Right hindlimb (tissue), 1 donor: ENCODE measurements at places on chromosomes 12 and 14.

DNA sequence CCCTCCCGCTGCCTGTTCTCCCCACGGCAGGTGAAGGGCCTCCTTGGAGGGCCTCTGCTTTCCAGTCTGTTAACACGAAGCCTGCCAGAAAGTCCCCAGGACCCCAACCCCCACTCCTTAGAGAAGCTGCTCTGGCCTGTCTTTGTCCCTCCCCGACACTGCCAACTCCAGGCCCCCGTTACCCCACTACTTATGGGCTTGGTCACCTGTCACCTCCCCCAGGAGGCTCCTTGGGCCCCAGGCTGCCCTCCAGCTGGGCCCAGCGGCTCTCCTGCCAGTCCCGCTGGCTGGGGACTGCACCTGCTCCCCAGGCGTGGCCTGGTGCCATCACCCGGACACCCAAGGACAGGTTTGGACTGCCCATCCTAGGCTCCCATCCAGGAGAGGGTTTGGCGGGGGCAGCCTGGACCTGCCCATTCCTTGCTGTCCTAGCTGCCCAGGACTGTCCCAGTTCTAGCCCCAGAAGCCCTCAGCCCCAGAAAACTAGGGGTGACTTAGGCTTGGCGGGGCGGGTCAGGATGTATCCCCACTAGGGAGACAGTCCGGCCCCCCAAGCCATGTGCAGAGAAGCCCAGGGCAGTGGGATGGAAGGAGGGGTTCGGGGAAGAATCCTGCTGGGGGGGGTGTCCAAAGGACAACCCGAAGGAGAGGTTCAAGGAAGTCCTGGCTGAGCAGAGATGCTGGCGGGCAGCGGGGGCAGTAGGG is 155.7 kb upstream of the C14orf180 start:
- no peak for DNase-seq

DNA sequence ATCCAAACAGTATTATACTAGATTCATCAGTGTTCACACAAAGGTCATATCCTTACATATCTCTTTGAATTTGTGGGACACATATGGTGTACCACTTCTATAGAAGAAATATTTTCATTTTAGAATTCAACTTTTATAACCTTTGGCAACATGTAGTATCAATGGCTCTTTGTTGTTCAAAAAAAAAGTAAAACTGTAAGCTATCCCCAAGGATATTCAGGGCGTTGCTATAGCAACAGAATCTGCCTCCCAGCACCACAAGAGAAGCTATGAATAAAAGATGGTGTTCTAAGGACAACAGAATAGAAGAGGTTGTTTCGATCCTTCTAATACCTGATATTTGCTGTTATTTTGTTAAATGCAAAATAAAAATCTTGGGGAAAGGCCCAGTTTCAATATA is 139.3 kb downstream of the BRMS1L start:
- DNase-seq: no peak

DNA sequence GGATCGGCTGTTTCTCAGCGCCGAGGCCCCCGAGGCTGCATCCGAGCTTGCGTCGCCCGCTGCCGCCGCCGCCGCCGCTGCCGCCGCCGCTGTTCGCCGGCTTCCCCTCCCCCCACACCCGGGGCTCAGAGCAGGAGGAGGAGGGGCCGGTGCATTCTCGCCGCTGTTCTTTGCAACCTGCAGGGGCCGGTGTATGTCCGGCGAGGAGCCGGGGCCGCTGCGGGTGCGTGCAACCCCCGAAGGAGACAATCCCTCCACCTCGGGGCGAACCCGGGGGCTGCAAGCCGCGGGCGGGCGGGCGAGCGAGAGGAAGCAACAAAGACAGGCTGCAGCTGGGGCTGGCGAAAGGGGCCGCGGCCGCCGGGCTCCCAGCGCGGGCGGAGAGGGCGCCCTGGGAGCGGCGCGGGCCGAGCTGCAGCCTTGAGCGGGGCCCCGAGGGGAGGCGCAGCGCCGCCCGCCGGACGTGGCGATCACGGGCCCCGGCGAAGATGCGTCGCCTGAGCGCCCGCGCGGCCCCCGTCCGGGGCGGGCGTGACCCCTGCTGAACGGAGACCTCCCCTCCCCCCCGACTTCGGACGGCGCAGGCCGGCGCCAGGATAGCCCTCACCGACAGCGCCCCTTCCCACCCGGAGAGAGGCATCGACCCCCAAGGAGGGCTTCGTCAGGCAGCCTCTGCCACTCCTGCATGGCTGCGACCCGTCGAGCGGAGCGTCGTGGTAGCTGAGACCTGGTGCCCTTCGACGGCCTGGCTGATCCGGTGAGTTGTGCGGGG is 702 bp downstream of the FAM222A start:
- DNase-seq: peak; percentile 67

- DNase-seq: no peak
Measured at GRCh38 chr12:54723379-54724256, 75.5 kb upstream of the DCD start.

DNA sequence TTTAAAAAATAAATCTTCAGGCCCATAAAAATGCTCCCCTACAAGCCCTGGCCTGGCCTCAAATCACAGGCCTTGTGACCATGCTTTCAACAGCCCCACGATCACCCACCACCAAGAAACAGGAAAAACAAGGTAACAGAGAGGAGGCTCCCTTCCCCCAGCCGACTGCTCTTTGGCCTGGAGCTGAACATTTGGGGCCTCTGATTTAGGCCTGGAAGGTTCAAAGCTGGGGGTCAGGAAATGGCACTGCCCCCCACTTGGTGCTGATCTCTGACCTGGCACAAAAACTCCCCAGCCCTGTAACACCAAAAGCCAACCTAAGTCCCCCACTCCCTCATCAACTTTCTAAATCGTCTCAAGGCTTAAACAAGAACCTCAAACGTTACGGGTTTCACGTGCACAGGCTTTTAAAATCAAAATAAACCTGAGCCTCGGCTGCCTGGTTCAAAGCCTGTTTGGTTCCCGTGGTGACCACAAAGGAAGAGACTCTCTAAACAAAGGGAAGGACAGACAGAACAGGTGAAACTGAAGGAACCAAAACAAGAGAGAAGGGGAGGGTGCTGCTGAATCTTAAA is 9.0 kb downstream of the ACTN1 start:
- no peak for DNase-seq

DNA sequence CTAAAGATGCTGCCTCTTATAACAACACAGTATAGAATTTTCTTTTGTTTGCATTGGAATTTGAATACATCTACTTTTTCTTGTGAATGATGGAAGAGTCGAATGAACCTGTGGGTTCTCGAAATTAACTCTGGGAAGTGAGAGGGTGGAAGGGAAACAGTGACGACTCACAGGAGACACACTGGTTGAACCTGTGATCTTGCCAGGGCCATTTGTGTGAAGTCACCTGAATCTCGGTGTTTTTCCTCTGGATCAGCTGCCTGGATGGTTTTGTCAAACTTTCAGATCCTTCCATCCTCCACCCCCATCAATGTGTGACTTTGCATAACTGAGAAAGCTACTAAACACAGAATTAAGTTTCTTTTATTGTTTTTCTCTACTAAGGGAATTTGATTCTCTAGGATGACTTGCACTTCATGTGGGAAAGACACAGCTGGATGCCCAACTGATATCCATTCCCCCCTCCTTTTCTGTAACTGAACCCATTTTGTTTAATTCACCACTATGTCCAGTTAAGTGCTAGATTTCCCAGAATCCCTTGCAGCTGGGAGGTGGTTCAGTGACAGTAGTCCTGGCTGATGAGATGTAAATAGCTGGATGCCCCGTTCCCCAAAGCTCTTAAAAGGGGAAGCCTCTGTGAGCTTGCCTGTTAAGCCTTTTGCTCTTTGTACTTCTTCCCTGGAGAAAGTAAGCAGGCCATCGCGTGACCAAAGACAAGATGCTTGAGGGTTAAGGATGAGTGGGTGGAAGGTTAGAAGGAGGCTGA is 6.3 kb downstream of the PPFIBP1 start:
- DNase-seq: no peak

DNA sequence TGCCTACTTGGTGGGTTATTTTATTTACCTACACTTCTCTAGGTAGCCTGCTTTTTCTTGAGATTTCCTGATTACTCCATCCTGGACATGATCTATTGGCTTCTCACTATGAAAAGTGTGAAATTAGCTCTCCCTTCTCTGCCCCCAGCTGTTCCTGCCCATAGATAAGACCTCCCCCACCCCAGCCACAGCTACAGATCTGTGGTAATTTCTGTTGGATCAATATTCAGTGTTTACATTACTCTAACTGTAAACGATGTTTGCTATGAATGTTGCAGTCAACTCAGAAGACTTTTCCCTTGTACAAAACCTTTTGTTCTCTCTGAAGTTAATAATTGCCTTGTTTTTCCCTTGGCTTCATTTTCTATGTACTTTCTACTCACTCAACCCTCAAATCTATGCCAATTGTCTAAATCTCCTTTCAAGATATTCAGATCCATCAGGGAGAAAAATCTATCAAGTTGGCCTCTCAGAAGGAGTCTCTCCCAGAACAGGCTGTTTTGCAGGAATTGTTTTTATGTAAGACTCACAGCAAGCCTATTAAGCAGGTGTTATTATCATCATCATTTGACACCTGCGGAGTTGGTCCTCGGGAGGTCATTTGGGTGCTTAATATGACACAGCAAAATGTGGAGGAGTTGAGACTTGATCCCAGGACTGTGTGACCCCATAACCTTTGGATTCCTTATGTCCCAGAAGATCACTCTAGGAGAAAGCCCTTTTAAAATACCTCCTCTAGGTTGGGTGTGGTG is 227.4 kb downstream of the SUDS3 start:
- DNase-seq: no peak

- peak; percentile 98 for DNase-seq
Measured at GRCh38 chr12:57430931-57431566, at the start of gene R3HDM2. Gene R3HDM2, minus strand, starts transcription at chr12:57431043. Its CDS starts 120,615 bp downstream, at chr12:57310428.

- DNase-seq: no peak
Measured at GRCh38 chr12:104183443-104183842, 32.1 kb upstream of the TXNRD1 start.
